ENCODE measurements at places on chromosomes 7 and 10.

GRCh38 chr10:79473496-79474095 is 28.2 kb upstream of the ZCCHC24 start:
- DNase-seq: no peak

GRCh38 chr10:121418126-121418777 is 180.0 kb downstream of the FGFR2 start:
- no peak for DNase-seq

GRCh38 chr10:62456611-62457101 is 82.5 kb downstream of the ZNF365 start:
- DNase-seq: no peak

GRCh38 chr10:110786172-110786571 is 85.6 kb upstream of the PDCD4 start:
- DNase-seq: peak; percentile 52

- DNase-seq: no peak
Measured at GRCh38 chr7:94912085-94912484, 4.7 kb downstream of the PPP1R9A start.

DNA sequence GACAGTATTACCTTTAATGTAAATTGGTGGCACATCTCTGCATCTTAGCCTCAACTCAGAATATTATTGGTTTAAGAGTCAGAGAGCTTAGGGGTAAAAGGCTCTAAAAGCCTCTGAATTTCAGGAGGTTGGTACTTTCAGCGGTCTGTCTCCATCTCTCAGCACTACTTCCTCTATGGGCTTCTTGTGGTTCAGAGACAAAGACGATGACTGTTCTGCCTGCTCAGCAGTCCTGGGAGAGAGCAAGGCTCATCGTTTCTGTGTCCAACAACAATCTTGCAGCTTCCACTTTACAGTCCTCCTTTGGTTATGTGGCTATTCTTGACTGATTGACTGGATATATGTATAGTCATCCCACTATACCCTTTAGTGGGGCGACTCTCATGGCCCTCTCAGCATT is 394.7 kb downstream of the AUTS2 start:
- DNase-seq: no peak

- DNase-seq: no peak
Measured at GRCh38 chr10:117541909-117542705, 439 bp upstream of the EMX2 start.

- DNase-seq: no peak
Measured at GRCh38 chr7:75722373-75722772, 16.4 kb downstream of the HIP1 start.

GRCh38 chr10:130481936-130482335 is 345.7 kb downstream of the GLRX3 start:
- DNase-seq: no peak

DNA sequence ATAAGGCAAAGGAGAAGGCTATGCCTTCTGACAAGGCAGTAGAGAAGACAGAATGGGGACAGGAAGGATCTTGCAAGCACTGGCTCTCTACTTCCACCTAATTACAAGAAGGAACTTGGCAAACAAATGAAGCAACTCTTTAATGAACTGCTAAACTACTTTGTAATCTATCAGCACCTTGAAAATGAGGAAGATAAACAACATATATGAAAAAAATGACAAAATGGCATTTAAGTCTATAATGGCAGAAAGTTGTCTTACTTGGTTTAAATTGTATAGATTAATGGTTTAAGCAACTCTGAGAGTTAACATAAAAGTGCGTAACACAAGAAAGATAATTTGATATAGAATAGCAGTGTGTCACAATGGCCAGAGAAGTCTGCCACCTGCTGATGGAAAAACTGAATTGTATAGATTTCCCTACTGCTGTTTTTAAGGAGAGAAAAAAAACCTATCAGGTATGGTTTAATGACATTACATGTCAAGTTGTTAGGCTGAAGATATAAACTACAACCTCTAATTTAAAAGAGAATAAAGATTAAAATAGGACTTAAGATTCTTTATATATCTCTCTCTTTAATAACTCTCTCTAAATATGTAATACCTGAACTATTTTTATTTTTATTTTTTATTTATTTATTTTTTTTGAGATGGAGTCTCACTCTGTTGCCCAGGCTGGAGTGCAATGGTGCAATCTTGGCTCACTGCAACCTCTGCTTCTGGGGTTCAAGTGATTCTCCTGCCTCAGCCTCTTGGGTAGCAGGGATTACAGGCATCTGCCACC is 11.8 kb downstream of the NT5C3A start:
- no peak for DNase-seq

DNA sequence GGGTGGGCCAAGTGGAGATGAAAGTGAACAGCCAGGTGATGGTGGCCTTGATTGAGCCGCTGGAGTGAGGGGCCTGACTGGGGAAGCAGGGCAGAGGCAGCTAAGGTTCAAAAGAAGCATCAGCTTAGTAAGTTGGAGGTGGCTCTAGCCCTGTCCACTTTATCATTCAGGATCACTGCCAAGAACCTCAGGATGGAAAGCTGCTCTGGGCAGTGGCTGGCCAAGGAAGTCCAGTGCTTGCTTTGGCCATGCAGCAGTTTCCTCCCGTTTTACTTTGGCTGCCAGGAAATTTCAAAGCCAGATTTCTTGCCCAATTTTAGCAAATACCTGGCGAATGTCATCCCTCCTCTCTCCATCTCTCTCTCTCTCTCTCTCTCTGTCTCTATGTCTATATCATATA is 384.9 kb downstream of the PLXNA4 start:
- DNase-seq: no peak

DNA sequence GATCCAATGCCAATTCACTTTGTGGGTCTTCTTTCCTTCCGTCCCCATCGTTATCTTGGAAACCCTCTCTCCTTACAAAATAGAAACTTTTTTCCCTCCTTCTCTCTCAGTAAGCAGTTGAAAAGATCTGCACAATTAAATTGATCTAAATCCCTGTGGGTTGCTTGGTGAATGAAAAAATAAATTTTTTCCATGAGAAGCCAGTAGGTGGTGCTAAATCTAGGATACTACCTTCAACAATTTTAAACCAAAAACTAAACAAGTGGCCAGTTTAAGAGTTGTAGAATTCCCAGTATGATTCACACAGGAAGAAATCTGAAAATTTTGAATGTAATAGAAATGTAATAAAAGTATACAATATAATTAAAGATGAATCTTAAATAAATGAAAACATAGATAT is 990.3 kb upstream of the ZNF722 start:
- no peak for DNase-seq

DNA sequence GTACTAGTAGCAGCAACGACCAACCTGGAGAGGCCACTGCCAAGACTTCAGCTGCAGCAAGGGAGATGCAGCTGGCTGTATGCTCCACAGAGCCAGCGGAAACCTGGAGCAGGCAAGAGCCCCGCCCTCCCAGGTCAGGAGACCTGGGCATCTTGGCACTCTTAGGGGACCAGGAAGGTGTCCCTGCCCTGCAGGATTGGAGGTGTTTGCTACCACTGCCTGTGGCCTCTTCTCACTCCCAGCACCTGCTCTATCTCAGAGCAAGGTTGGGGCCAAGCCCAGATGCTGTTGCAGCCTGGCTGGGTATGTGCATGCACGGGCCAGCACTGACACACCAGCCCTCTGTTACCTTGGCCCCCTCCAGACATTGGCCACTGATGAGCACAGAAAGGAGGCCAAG is 1512.8 kb downstream of the REEP3 start:
- no peak for DNase-seq

- no peak for DNase-seq
Measured at GRCh38 chr7:43077732-43078391, 34.6 kb upstream of the HECW1 start.

GRCh38 chr7:93894966-93895640 is 4.5 kb upstream of the TFPI2 start:
- DNase-seq: no peak

GRCh38 chr7:159105832-159106811 is 38.5 kb downstream of the VIPR2 start:
- DNase-seq: no peak

- DNase-seq: peak; percentile 52
Measured at GRCh38 chr7:1666317-1666822, 3.7 kb upstream of the ELFN1 start.

DNA sequence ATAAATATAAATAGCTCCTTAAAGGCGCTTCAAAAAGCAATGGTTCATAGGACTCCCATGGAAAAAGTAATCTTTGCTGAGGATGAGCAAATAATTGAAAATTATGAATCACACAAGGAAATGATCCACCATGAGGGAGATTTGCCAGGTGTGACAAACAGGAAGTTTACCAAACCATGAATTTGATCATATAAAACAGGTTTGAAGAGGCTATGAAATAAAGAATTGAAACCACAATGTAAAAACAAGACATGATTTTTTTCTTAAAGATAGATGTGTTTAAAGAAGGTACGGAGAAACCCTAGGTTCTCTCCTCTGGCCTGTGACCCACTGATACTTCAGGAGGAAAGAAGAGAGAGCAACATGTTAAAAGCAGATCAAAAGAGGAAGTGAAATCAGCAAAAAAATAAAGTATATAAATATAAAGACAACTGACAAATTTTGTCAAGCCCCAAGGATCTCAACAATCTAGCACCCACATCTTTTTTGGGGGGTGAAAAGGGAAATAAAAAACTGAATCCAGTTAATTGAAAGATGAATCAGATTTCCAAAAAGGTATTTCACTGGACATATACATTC is 111.3 kb upstream of the ASAH2 start:
- no peak for DNase-seq

DNA sequence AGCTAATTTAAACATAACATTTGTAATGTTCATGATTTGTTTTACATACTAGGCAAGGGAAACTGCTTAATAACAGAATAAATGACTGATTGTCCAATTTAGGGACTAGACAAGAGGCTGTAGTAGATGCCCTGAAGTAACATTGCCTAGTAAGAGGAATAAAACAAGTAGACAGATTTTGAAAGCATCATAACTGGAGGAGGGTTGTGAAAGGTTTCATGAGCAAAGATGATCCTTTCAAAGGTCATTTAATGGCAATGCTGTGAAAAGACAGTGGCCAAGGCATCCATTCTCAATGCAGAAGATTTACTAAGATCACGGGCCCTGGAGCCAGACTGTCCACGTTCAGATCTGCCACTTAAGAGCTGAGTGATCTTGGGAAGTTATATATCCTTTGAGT is 44.8 kb upstream of the HHEX start:
- DNase-seq: no peak

GRCh38 chr10:58796242-58796641 is 283.6 kb downstream of the BICC1 start:
- DNase-seq: no peak

- no peak for DNase-seq
Measured at GRCh38 chr10:42896735-42897134, 114.1 kb downstream of the BMS1 start.

DNA sequence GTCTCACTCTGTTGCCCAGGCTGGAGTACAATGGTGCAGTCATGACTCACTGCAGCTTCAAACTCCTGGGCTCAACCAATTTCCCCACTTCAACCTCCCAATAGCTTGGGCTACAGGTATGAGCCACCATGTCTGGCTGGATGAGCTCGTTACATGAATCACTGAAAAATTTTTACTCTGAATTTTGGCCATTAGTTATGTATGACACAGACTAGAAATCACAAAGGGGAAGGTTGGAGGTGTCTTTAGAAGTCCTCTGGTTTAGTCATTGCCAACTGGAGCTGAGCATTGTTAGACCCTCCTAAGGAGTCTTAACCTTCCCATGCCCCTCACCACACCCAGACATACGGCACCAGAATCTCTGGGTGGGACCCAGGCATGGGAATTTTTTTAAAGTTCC is 34.7 kb downstream of the SVIL start:
- DNase-seq: no peak

GRCh38 chr7:142833174-142834048 is 21.5 kb upstream of the EPHB6 start:
- DNase-seq: no peak

GRCh38 chr7:150367677-150368095 is 936 bp upstream of the REPIN1 start:
- no peak for DNase-seq

GRCh38 chr7:116601426-116601825 is 70.6 kb upstream of the MET start:
- DNase-seq: no peak

DNA sequence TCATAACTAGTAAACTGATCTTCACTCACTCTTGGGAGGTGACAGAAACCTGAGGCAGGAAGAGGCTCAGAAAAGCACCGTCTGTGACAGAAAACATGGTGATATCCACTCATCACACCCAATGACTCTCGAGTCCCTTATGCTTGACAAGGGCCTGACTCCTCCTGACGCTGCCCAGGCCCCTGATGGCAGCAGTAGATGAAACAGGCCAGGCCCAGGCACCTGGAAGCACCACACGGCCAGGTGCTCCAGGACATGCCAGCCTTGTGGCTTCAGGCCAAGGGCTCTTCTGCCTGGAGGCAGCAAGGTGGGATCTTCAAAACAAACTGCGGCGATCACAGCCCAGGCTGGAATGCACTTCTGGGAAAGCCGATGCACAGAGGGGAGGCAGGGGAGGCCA is 89.3 kb downstream of the MAD1L1 start:
- DNase-seq: no peak

DNA sequence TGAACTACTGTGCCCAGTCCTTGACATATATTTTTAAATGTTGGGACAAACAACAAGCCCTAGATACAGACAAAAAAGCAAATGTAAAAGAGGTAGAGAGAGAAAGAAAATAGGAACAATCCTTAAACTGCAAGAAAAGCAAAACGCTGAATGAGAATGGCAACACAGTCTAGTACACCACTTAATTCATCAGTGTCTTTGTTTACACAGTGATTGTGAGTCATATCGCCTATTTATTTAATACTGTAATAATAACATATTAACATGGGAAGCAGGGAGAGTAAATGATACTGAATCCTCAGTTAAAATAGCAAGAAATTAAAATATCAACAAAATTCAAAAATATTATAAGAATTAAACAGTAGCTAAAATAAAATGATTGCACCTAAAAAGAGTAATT is 9.8 kb upstream of the LRRTM3 start:
- no peak for DNase-seq

- no peak for DNase-seq
Measured at GRCh38 chr7:55490099-55490498, 82.2 kb downstream of the VOPP1 start.

GRCh38 chr10:130048081-130048480 is 62.5 kb downstream of the C10orf143 start:
- DNase-seq: no peak

DNA sequence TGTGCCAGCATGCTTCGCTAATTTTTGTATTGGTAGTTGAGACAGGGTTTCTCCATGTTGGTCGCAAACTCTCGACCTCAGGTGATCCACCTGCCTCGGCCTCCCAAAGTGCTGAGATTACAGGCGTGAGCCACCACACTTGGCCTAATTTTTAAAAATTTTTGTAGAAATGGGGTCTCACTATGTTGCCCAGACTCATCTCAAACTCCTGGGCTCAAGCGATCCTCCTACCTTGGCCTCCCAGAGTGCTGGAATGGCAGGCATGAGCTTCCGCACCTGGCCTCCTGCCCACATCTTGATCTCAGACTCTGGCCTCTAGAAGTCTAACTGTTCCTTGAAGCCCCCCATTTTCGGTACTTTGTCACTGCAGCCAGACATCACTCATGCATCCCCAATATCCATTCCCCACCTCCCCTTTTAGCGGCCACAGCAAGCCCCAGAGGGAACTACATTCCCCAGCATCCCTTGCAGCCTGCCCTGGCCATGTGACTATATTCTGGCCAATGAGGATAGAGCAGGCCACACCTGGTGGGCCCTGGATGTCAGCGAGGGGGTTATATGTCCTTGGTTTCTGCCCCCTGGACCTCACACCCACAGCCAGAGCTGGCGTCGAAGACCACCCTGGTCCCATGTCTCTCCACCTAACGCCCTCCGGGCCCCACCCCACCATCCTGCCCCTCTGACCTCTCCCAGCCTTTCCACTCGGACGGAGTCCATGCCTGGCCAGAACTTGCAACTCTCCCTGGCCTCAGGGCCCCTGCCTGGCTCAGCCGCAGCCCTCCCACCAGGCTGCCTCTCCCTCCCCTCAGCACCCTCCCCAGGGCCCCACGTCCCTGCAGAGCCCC is 33.8 kb downstream of the MICALL2 start:
- DNase-seq: no peak

All from activated CD8-positive, alpha-beta memory T cell treated with anti-CD3 and anti-CD28 coated beads, Interleukin-2, amount 50 U/mL, for 48 hours (primary cell).